ENCODE measurements at places on chromosomes 13 and 19. TPM values are rescaled to one million over a fixed set of nuclear protein-coding genes. Genes with fewer than 3 reads are reported as not detected.

- peak; percentile 80 for DNase-seq
These were observed 250.3 kb upstream of the ATXN8OS start for GRCh38 chr13:69857183-69857821.

DNA sequence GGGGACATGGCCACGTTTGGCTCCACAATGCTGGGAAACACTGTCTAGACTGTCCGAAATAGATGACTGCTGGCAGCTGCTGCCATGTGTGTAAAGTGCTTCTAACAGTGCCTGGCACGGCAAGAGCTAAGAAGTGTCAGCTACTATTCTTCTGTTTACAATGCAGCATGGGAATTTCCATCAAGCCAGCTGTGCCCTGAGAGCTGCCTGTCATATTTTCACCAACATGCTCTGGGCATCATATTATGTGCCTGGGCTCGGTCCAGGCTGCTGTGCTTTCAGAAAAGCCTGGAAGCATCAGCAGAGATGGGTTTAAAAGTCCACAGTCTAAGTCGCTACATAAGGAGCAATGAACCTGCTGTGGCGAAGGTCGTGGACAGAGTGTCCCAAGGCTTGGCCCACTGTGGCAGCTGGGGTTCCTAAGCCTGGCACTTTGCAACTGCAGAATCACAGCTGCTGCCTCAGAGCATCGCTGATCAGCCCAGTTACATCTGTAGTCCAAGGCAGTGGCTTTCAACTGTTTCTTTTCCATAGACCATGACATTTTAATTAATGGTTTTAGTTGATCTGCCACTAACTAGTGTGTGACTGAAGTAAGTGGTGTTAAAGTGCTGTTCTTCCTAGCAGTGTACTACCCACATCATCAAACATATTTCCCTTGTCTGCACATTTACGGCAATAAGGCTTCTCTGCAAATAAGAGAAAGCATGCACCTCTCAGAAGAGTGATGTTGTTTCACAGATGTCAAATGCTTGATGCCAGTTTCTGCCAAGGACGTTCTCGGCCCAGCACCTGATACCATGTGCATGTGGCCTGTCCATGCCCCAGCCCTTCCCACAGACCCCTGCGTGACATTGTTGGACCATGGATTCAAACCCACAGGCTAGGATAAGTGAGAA, 95.7 kb upstream of the C1QTNF9B start:
- DNase-seq, result no peak

ZNF324B gene
- total RNA-seq, result 10.4 TPM

SHC2 gene
- total RNA-seq, result 0.29 TPM

ZNF844 gene
- total RNA-seq, result 0.86 TPM

- DNase-seq, result no peak
These were observed 290.8 kb downstream of the SHISA2 start for GRCh38 chr13:25761041-25761440.

- DNase-seq, result no peak
These were observed 175.1 kb upstream of the KL start for GRCh38 chr13:32840989-32841713.

COX7A1 gene
- not detected for total RNA-seq

DNA sequence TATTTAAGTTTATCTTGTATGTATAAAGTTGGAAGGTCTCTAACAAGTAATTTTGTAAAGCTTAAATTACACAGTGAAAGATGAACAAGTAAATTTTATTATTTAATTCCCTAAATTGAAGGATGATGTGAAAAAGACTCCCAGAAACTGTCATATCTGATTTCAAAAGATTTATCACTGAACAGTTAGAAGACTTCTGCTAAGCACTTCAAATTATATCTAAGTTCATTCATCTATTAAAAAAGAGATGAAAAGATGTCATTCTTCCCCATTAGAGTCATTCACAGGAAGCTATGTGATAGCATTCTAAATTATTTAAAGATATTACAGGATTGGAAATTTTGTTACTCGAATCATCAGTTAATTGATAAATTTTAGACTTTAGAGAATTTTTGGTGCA, 359.4 kb downstream of the ITGBL1 start:
- no peak for DNase-seq

PODNL1 gene
- total RNA-seq, result 0.34 TPM

DNA sequence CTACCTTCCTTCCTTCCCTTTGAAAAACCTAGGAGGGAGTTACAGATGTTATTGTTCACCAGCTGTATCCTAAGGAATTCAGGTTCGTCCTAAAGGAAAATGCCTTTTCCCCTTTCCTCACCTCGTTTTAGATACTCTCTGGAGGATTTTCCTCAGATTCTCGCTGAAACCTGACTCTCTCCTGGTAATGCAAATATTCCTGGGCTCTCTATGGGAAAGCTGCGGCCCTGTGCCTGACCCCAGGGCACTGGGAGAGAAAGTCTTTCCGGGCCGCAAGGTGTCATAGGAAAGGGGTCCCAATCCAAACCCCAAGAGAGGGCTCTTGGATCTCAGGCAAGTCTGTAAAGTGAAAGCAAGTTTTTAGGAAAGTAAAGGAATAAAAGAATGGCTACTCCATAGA, 13.1 kb upstream of the OR1M1 start:
- DNase-seq, result no peak

ZNF787 gene
- total RNA-seq, result 186 TPM

DNA sequence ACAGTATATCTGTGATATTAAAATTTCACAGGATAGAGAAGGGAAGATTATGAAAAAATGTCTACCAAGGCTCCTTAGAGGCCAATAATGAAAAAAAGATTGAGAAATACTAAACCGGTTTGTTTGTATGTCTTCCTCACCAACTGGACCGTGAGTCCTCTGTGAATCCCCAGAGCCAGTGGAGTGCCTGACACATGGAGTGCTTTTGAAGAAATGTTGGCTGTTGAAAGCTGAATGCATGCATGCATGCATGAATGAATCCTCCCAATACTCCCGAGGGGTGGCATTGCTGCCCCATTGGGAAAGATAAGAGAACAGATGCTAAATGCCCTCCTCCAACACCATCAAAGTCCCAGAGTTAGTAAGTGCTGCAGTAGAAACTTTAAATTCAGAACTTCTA, 152.7 kb upstream of the SERP2 start:
- DNase-seq, result no peak

GRCh38 chr19:40960780-40961179, 30.3 kb upstream of the CYP2B6 start:
- no peak for DNase-seq

GPR108 gene
- 43.8 TPM for total RNA-seq

DNA sequence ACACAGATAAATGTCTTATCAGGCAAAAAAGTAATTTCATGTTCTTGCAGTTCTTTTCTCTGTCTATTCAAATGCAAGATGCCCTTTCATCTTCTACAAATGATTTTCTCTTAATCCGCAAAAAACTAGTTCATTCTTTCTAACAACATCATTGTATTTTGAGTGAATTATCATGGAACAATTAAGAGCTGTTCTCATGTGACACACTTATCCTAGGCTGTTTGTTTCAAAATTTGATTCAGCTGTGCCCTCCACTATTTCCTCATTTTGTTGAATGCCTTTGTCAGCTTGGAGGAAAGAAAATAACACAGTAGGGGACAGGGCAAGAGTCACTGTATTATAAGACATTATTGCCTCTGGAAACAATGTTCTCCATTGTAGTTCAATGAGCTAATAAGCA, 396.9 kb downstream of the KCTD12 start:
- no peak for DNase-seq

DNA sequence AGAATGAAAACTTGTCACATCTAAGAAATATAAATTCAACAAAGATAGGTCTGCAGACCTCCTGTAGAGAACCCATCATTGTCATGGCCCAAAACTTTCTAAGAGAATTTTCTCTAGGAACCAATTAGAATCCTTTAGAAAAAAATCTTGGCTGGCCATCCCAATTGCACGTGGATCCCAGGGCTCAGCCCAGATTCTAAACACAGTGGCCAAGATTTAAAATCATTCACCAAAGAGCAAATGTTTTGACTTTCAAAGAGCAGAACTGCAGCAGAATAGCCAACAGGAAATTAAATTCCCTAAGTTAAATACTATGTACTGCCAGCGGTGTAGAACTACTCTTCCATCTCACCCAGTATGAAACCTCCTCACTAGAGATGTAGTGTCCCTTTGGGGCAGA, 21.3 kb downstream of the IPO5 start:
- DNase-seq, result no peak

GRCh38 chr19:460877-461720, at the start of gene SHC2:
Gene SHC2 (minus strand): TSS chr19:461033. CDS start chr19:460996, 37 bp downstream.
- no peak for DNase-seq

DNA sequence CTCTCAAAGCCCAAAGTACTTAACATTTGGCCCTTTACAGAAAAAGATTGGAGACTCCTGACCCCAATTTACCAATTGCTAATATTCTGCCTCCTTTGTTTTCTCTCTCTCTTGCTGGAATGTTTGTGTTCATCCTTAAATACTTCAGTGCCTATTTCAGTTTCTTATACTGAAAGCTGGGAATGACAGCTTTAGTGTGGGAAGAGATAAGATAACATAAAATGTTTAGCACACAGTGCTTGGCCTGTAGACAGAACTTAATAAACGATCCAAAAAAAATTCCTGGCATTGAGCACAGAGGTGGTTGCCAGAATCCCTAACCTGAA, 3.0 kb upstream of the PLEKHF1 start:
- no peak for DNase-seq

EPS8L1 gene
- total RNA-seq, result 543 TPM

- DNase-seq, result no peak
These were observed 333.9 kb downstream of the NALCN start for GRCh38 chr13:101082441-101082840.

DNA sequence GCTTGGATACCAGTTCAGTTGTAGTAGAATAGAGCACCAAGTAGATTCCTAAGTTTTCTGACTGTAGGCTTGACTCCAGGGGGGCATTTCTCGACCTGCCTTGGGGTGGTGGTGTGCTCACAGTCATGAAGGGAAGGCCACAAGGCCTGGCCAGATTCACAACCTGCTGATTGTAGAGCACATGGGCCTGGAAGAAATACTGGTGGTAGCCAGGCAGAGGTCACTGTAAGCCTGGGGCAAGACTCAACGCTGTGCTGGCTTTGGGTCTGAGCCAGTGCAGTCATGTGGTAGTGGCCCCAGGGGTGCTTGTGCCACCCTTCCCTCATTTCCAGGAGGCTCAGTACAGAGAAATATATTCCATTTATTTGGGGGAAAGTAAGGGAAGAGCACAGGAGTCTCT, 832.3 kb upstream of the SLC10A2 start:
- DNase-seq, result no peak

GRCh38 chr19:3538965-3539755, at the start of gene TEKTIP1:
Gene TEKTIP1 (plus strand): TSS chr19:3539174. CDS start chr19:3539178, 4 bp downstream.
- no peak for DNase-seq

- DNase-seq, result no peak
These were observed 83.1 kb downstream of the ZNF557 start for GRCh38 chr19:7152568-7152967.

FUT6 gene
- total RNA-seq, result not detected

DNA sequence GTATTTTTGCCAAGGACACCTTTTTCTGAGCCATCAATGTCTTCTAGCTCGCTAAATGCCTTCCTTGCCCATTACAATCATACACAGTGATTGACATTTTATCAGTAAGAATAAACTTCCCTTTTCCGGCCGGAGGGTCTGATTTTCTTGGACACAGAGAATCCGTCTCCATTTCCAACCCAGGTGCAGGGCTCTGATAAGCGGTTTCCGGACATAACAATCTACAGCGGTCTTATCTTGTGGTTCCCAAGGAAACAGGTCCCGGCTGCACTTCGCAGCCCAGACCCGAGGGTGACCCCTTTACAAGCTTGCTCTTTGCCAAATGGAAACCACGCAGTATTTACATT, 5.1 kb upstream of the ZNF77 start:
- peak; percentile 46 for DNase-seq

SYT3 gene
- not detected for total RNA-seq

SYNGR4 gene
- 1.2 TPM for total RNA-seq

GRCh38 chr19:47498561-47498960, 14.5 kb upstream of the KPTN start:
- no peak for DNase-seq

GRCh38 chr19:2330255-2330631, 1.8 kb downstream of the SPPL2B start:
- DNase-seq, result no peak

CEACAM21 gene
- total RNA-seq, result not detected

RNF113B gene
- not detected for total RNA-seq

- no peak for DNase-seq
These were observed 117.1 kb downstream of the STARD13 start for GRCh38 chr13:33168321-33168960.

GRCh38 chr13:51584731-51585672, 740 bp downstream of the WDFY2 start:
- peak; percentile 75 for DNase-seq

KLHL1 gene
- total RNA-seq, result not detected

- no peak for DNase-seq
These were observed 4.2 kb upstream of the TNPO2 start for GRCh38 chr19:12727745-12728433.

DNA sequence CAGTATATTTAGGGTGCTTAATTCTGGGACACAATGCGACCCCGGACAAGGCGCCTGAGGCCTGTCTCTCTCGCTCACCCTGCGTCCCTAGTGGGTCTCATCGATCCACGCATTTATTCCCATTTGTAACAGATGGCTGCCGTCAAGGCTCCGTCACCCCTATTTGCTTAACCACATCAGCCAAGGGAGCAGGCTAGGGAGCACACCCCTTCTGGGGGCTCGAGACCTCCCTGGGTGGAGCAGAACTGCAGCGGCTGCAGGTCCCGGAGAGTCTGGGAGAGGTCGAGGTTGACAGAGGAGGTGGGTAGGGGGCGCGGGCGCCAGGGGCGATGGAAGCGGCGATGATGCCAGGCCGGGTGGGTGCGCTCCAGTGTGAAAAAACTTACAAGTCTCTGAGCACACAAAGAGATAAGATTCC, 507 bp downstream of the ALG5 start:
- peak; percentile 54 for DNase-seq

PSG3 gene
- total RNA-seq, result not detected

DNA sequence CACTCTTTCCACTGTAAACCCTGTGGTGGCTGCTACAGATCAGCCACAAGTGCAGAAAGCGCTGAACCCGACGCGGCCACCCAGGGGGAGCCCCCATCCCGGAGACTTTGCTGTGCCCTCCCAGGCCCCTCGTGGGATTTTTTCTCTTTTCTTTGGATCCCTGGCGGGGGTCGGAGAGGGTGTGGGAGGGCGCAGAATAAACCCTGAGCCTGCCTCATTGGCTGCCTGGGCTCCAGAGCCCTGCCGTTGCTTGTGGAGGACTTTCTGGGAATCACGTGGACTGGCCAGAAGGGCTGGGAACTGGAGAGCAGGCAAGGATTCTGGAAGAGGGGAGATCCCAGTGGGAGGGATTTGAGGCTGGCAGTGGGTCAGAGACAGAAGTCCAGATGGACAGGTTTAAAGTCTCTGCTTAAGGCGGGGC, 24.9 kb downstream of the GADD45B start:
- DNase-seq, result no peak

GRCh38 chr13:41905600-41906254, 55.2 kb downstream of the VWA8 start:
- DNase-seq, result peak; percentile 84

Data from HT-29 (cell line).